ENCODE measurements at places on chromosomes 3 and 15. TPM values are rescaled to one million over a fixed set of nuclear protein-coding genes. Genes with fewer than 3 reads are reported as not detected.

The CPNE9 gene
- total RNA-seq: 0.10 TPM

The SCAANT1 gene
- not detected for total RNA-seq

The GLDN gene
- not detected for total RNA-seq

The ZNF501 gene
- not detected for total RNA-seq

The SLC27A2 gene
- 33.7 TPM for total RNA-seq

The C2CD4B gene
- total RNA-seq: not detected

The CDHR4 gene
- total RNA-seq: 0.29 TPM

The CYP19A1 gene
- 0.16 TPM for total RNA-seq

The CCNL1 gene
- 35.5 TPM for total RNA-seq

The SI gene
- not detected for total RNA-seq

The ATP13A5 gene
- not detected for total RNA-seq

The XYLB gene
- total RNA-seq: 3.7 TPM

The VGLL3 gene
- total RNA-seq: 8.8 TPM

The RPL22L1 gene
- 290 TPM for total RNA-seq

The ACAD9 gene
- 24.0 TPM for total RNA-seq

The NR1I2 gene
- not detected for total RNA-seq

The TOMM70 gene
- total RNA-seq: 29.2 TPM

The ANKUB1 gene
- not detected for total RNA-seq

Data from A549 treated with RU486 at 1 μM for 4 hours (cell line).